KBM-7 (cell line): ENCODE measurements at places on chromosomes 2 and 18.

DNA sequence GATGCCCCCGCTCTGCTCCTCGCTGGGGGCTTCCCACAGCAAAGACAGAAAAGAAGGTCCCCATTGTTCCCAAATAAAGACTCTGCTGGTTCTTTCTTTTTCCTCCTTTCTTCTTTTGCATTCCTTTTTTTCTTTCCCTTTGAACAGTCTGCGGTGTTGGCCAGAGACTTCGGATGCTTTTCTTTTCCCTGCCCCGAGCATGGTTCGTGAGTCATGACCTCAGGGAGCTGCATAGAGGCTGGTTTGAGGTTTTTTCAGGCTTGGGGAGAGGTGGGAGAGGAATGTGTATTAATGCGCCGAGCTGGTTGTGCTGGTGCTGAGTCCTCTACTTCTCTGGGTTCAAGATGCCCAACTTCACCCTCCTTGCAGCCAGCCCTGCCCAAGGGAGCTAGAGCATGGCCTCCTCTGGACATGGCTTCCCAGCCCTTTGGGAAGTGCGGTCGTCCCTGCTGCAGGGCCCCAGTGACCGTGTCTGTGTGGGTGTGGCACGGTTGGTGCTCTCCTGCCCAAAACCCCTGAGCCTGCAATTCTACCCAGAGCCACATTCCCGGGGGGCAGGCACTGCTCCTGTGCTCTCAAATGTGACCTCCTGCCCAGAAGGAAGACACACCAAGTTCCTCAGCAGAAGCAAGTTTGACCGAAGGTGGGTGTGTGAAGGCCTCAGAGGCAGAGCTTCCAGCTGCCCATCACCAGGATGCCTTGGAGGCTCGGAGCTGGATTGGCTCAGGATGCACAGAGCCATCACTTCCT is 9.0 kb upstream of the ARHGEF4 start:
- no peak for DNase-seq

DNA sequence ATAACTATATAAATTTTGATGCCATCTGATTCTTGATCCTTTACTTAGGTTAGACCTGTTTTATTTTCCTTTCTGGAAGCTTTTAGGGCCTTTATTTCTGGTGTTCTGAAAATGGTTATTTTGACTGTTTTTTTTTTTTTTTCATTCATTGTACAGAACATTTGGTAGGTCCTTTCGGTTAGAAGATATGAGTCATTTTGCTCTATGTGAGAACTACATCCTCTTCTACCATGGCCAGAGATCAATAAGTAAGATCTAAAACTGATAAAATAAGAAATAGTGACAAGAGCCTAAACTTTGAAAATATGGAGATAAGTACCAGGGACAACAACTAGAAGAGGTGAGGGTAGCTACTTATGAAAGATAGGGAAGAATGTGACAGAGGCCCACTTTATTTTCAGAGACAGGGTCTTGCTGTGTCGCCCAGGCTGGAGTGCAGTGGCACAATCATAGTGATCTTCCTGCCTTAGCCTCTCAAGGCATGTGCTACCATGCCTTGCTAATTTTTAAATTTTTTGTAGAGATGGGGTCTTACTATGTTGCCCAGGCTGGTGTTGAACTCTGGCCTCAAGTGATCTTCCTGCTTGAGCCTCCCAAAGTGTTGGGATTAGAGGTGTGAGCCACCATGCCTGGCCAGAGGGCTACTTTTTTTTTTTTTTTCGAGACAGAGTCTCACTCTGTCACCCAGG is 66.5 kb downstream of the EIF2AK3 start:
- no peak for DNase-seq

- no peak for DNase-seq
These were observed 20.4 kb downstream of the RNF144A start for GRCh38 chr2:6937582-6937981.

- no peak for DNase-seq
These were observed 3.7 kb downstream of the NFATC1 start for GRCh38 chr18:79399275-79400081.

GRCh38 chr2:188725746-188726360 is 248.3 kb upstream of the COL3A1 start:
- DNase-seq = no peak

GRCh38 chr18:79460481-79461300 is 65.0 kb downstream of the NFATC1 start:
- DNase-seq = no peak

DNA sequence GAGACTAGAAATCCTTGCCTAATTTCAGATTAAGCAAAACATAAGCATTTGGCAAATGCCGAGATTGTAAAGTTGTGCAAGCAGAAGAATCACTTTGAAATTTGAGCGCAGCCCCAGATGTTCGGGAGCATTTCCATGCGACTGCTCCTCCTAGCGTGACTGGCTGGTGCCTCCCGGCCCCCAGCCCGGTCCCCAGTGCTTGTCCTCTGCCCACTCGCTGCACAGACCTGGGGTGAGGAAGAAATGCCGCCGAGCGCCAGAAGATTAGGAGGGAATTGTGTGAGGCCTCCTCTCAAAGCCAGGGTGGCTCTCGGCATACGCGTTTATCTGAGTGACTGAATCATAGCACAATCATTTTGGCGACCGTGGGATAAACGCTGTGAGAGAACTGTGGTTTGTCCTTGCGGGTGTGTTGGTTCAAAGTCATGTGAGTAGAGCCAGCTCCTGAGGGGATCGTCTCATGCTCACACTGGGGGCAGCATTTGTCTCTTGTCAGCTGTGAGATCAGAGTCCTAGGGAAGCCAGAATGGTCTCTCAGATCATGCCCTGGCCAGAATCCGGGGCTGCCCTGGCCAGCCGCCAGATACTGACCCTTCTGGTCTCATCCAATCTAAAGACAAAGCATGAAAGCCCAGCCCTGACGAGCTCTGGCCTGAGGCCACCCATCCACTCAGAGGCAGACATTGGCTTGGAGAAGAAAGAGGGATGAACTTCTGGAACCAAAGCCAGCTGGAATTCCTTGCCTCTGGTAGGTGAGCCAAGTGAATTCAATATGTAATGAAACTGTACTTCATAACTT is 189.3 kb downstream of the SH3RF3 start:
- DNase-seq = no peak

GRCh38 chr18:45920367-45920766 is 46.8 kb downstream of the EPG5 start:
- DNase-seq = no peak

GRCh38 chr18:30440351-30440750 is 602.2 kb downstream of the DSC3 start:
- DNase-seq = no peak
